ENCODE measurements at places on chromosomes 13 and 19.

DNA sequence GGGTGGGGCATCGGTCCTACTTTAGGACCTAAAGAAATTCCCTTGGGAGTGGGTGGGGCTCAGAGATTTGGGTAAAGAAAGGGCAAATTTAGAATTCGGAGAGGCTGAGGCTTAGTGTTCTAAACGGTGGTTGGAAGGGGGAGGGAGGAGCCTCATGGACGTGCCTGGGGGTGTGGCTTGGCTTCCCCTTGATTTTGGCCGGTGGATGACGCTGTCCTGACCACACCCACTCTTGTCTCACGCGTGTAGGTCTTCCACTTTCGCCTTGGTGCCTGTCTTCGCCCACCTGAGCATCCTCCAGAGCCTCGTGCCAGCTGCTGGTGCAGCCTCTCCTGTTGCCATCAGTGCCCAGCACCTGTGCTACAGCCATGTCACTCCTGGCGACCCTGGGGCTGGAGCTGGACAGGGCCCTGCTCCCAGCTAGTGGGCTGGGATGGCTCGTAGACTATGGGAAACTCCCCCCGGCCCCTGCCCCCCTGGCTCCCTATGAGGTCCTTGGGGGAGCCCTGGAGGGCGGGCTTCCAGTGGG, 1.2 kb upstream of the NUP62 start:
- DNase-seq, result no peak

DNA sequence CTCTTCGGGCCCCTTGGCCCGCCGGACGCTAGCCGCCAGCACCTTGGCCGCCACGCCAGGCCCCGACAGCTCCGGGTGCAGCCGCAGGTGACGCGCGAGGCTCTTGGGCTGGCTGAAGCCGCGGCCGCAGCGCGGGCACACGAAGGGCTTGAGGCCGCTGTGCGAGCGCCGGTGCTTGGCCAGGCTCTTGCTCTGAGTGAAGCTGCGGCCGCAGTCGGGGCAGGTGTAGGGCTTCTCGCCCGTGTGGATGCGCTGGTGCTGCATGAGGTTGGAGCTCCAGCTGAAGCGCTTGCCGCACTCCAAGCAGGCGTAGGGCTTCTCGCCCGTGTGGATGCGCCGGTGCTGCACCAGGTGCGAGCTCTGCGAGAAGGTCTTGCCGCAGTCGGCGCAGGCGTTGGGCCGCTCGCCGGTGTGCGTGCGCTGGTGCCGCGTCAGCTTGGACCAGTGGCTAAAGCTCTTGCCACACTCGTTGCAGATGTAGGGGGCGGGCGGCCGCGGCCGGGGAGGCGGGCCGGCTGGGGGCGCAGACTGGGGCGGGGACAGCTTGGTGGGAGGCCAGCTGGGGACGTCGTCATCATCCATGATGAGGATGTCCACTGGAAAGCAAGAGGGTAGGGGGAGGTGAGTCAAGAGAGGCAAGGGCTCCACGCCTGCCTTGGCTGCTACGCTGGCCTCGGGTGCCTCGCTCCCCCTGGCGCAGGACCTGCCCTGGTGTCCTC, 32.4 kb downstream of the ZNF787 start:
- no peak for DNase-seq

DNA sequence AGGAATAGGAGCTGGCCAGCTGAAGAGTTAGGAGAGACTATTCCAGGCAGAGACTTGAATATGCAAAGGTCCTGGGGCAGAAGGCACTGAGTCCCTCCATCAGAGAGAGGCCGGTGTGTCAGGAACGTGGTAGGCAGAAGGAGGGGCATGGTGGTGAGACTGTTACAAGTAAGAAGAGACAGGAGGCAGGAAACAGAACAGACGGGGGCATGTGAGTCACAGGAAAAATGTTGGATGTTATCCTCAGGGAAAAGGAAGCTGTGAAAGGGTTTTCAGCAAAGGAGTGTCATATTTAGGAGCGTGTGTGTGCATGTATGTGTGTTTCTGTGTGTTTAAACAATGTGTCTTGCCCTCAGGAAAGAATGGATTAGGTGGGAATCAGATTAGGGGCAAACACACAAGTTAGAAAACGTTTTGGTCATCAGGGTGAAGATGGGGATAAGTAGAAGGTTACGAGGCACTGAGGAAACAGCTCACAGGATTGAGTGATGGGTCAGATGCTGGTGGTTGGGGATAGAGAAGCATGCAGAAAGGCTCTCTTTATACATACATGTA, 1.1 kb downstream of the EDDM13 start:
- no peak for DNase-seq

- DNase-seq, result no peak
Observed at GRCh38 chr19:16467581-16467980, 4.2 kb downstream of the EPS15L1 start.

DNA sequence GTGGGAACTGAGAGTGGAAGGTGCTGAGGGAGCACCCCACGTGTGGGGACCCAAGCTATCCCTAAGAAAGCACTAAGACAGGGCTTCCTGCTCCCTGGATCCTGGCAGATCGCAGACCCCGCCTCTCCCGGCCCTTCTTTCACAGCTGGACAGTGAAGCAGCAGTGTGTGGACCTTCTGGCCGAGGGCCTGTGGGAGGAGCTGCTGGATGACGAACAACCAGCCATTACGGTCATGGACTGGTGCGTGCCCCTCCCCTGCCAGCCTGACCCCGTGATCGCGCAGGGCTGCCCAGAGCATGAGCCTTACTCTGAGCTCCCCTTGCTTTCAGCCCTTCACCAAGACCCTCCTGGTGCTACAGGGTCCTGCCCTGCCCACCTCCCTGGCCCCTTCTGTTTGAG, 2.3 kb downstream of the NCCRP1 start:
- DNase-seq, result peak; percentile 52

- no peak for DNase-seq
Observed at GRCh38 chr13:80740071-80740470, 399.1 kb upstream of the SPRY2 start.

DNA sequence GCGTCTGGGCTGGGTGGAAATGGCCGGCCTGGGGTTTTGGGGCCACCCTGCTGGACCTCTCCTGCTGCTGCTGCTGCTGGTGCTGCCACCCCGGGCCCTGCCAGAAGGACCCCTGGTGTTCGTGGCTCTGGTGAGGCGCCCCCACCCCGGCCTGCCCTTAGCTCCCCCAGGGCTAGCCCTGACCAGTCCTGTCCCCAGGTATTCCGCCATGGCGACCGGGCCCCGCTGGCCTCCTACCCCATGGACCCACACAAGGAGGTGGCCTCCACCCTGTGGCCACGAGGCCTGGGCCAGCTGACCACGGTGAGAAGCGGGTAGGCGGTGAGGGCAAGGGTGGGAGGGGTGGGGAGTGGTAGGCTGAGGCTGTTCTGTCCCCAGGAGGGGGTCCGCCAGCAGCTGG, at the start of gene ACP4:
Gene ACP4 (plus strand): TSS at position 20 of the 400 bp plus-strand sequence. CDS start 0 bp downstream, at position 20.
- DNase-seq, result no peak

DNA sequence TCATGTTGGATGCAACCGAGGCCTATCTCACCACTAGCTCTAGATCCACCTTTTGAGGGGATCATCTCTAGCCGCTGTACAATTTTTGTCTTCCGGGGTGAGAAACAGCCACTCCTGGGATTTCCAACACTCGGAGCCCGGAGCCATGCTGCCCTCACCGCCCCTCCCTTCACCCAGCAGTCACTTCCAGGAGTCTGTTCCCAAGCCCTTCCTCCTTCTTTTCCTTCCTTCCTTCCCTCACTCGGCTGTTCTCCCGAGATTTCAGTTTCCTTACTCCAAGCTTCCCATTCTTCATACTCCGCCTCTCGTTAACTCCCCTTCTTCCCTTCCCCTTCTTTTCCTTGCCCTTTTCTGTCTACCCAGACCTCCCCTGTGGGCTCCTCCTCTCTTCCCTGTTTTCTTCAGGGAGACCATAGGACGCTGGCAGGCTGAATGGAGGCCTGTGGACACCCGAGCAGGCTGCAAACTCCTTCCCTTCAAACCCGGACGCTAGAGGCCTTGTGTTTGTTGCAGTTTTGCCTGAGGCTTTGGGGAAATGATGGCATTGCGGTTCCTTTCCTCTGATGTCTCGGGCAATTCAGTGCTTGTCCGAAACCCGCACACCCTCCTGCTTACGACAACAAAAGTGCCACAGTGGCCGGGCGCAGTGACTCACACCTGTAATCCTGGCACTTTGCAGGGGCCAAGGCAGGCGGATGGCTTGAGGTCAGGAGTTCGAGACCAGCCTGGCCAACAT, 96.0 kb downstream of the CAB39L start:
- no peak for DNase-seq

DNA sequence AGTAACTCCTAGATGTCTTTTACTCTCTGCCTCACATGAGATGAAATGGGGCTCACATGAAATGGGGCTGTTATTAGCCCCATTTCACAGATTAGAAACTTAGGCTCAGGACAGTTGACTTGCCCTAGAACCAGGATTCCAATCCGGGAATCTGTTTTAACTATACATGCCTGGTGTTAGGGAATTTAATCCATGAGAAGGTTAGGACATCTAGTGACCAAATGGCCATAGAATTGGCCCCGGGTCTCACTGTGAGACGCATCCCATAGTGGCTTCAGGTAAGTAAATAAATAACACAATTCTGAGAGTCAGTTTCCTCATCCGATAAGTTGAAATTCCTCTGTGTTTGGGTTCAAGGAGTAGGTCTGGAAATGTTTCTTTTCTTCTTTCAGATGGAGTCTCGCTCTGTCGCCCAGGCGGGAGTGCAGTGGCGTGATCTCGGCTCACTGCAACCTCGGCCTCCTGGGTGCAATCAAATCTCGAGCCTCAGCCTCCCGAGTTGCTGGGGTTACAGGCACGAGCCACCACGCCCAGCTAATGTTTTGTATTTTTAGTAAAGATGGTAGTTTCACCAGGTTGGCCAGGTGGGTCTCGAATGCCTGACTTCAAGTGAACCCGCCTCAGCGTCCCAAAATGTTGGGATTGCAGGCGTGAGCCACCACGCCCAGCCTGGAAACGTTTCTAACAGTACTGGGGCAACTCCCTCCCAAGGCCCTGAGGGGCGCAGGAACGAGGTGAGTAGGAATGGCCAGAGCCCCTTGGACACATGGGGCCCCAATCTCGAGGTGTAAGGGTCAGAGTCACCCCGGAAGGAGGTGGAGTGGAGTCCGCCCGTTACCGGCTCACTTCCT, 1.2 kb upstream of the ZNF574 start:
- no peak for DNase-seq

DNA sequence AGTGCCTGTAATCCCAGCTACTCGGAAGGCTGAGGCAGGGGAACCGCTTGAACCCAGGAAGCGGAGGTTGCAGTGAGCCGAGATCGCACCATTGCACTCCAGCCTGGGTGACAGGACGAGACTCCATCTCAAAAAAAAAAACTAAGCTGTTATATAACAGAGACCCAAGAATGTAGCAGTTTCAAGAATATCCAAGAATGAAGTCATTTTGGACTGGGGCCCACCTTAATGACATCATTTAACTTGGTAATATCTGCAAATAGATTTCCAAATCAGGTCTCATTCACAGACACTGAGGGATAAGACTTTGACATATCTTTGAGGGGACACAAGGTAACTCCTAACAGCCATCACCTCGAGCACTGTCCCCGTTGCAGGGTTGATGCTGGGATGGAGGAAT, 36.5 kb upstream of the MRI1 start:
- DNase-seq, result no peak

GRCh38 chr19:645912-646778, 6.5 kb downstream of the FGF22 start:
- no peak for DNase-seq

GRCh38 chr13:83332751-83333150, 549.5 kb downstream of the SLITRK1 start:
- no peak for DNase-seq

- DNase-seq, result no peak
Observed at GRCh38 chr13:111536075-111536642, 215.7 kb downstream of the TEX29 start.

GRCh38 chr19:35457173-35457572, 9.1 kb downstream of the FFAR2 start:
- DNase-seq, result no peak

GRCh38 chr13:20534038-20534608, 8.5 kb upstream of the CRYL1 start:
- DNase-seq, result no peak

GRCh38 chr13:48562296-48563066, 29.6 kb upstream of the RCBTB2 start:
- DNase-seq, result no peak

DNA sequence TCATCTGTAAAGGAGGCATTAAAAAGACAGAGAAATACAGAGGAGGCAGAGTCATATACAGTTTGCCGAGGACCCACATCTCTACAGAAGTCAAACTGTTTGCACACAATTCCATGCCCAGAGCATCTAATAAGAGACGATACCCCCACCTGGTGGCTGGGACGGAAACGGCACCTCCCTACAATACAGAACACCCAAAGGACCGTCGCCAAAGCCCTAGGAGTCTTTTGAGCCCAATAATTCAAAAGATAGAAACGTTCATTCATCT, 703 bp upstream of the PLEKHG2 start:
- DNase-seq, result peak; percentile 93

GRCh38 chr19:14673088-14673487, 1.6 kb downstream of the ADGRE3 start:
- DNase-seq, result no peak

GRCh38 chr19:55325172-55325571, at the start of gene TMEM150B:
Gene TMEM150B, minus strand, starts transcription at chr19:55325341. Its CDS starts 4,305 bp downstream, at chr19:55321036.
- DNase-seq, result no peak

DNA sequence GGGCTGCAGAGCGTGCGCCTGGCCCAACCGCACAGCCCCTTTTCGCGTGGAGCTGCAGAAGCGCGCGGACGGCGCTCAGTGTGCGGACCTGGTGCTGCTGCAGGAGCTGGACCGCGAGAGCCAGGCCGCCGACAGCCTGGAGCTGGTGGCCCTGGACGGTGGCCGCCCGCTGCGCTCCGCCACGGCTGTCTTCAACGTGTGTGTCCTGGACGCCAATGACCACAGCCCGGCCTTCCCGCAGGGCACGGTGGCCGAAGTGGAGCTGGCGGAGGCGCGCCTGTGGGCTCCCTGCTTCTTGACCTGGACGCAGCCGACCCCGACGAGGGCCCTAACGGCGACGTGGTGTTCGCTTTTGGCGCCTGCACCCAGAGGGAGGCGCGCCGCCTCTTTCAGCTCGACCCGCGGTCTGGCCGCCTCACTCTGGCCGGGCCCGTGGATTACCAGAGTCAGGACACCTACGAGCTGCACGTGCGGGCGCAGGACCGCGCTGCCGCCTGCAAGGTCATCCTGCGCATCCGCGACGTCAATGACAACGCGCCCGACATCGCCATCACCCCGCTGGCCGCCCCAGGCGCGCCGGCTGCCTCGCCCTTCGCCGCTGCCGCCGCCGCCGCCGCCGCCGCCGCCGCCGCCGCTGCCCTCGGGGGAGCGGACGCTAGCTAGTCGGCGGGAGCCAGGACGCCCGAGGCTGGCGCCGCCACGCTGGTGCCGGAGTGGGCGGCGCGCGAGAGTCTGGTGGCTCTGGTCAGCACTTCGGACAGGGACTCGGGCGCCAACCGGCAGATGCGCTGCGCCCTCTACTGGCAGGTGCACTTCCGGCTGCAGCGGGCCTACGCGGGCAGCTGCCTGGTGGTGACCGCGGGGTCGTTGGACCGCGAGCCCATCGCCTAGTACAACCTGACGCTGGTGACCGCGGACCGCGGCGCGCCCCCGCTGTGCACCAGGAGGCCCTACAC, 172.2 kb downstream of the OLFM4 start:
- DNase-seq, result peak; percentile 96

DNA sequence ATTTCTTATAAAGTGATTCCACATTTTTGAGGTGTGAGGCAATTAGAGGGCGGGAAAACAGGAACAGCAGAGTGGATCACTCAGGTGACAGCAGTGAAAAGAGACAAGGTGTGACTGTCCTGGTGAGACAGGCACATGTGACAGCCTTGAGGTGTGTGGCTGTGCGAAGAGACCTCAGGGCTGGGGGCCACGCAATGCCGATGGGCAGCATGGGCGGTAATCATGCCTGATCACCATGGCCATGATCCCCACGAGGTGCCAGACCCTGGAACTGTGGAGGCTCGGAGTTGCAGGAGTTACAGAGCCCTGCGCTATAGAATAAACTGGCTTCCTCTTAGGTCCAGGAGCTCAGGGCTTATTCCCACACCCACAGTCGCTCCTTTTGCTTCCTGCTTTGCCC, 2.0 kb downstream of the SPACA6 start:
- DNase-seq, result no peak
